BJ (cell line): ENCODE measurements at places on chromosomes 16 and 17.

DNA sequence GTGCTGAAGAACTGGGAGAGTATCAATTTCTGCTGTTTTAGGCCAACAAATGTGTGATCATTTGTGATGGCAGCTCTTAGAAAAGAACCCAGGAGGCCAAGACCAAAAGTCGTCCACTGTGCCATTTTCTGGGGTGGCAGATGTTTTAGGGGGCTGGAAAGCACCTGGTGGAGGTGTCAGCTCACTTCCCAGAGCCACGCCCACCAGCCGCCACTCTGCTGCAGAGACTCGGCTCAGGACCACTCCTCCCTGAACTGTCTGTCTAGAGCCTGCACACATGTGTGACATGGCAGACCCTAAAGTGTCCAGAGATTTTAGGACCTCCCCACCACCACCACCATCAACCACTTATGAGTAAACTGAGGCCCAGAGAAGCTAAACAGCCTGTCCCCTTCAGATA lies 23.9 kb upstream of the RPL38 start:
- DNase-seq, result no peak

DNA sequence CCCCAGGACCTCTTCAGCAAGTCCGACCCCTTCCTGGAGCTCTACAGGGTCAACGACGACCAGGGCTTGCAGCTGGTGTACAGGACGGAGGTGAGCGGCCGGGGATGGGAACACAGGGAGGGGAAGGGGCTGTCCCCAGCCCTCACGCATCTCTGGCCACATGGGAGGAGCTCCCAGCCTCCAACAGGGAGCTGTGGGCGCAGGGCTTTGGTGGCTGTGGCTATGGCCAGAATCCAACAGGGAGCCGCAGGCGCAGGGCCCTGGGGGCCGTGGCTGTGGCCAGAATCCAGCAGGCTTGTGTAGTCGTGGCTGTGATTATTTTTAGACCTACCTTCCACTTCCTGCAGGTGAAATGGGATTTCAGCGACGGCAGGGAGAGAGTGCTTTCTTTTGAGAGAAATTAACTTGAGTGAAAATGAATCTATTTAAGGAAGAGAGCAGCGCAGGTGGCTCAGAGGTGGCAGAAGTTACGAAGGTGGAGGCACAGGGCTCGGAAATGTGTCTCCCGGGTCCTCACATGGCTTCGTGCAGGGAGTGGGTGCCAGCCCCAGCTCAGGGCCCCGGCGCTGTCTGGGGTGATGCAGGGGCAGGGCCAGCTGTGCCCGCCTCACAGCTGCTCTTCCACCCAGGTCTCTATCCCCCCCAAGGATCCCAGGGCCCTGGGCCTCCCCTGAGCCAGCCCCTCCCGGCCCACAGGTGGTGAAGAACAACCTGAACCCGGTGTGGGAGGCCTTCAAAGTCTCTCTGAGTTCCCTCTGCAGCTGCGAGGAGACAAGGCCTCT lies 9.4 kb downstream of the CPNE7 start:
- no peak for DNase-seq

GRCh38 chr17:59004338-59005111 lies 102.2 kb downstream of the TRIM37 start:
- DNase-seq, result no peak

- no peak for DNase-seq
Measured at GRCh38 chr16:72473631-72474030, 301.7 kb upstream of the PMFBP1 start.

GRCh38 chr17:6100146-6100545 lies 30.0 kb downstream of the WSCD1 start:
- DNase-seq, result no peak

DNA sequence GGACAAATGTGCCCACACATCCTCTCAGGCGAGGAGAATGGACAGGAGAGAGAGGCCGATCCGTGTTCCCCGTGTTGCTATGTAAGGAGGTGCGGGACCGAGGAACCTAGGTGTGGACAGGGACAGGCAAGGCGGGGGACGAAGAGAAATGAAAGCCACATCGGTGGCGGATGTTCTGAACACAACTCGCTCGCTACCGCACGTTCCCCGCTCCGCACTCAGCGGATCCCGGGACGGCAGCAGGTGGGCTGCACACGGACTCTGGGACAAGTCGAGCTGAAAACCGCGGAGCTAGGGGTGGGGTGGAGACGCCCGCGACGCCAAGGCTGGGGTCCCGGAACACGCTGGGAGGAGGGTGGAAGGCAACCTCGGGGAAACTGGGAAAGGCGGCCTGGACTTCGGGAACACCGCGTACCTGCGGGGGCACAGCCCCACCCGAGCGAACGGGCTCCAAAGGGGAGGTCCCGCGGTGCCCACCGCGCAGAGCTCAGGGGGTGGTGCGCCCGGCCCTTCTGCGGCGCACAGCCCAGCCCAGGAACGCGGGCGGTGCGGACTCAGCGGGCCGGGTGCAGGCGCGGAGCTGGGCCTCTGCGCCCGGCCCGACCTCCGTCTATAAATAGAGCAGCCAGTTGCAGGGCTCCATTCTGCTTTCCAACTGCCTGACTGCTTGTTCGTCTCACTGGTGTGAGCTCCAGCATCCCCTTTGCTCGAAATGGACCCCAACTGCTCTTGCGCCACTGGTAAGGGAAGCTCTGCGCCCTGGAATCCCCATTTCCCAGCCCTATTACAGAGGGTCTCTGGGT lies at the start of gene MT1E:
Gene MT1E (plus strand): TSS at position 642 of the 803 bp plus-strand sequence. CDS start 71 bp downstream, at position 713.
- no peak for DNase-seq

GRCh38 chr17:83093506-83093905 lies 14.1 kb downstream of the METRNL start:
- DNase-seq, result no peak

- no peak for DNase-seq
Measured at GRCh38 chr17:5874486-5874885, 195.7 kb upstream of the WSCD1 start.

GRCh38 chr16:80208743-80209142 lies 332.1 kb upstream of the DYNLRB2 start:
- DNase-seq, result no peak

DNA sequence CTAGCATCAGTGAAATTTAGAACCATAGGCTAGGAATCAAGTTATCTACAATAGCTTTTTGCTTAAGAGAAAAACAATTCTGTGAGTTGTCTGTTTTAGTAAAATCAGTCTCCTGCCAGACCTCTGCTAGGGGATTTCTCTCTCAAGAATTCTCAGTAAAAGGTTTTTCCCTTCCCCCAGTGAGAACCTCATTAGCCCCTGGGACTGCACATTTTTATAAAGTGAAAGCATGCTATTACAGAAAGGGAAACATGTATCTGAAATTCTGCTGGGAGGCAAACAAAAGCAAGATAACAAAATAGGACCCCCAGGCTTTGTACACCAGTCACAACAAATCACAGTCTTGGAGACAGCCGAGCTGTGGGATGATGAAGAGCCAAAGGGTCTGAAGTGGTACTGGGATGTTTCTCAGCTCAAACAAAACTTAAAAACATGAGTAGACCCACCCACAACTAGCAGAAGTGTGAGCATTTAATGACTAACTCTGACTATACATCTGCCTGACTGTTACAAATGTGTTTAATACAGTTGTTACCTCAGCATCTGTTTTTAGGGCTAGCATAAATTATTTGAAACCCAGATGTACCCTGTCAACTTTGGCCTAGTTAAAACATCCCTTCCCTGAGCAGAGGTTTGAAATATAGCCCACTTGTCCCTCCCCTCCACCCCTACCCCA lies 20.0 kb upstream of the GLG1 start:
- DNase-seq, result no peak
